Activated naive CD4-positive, alpha-beta T cell treated with anti-CD3 and anti-CD28 coated beads for 36 hours (primary cell): ENCODE measurements at places on chromosomes 1 and 21. TPM values are rescaled to one million over a fixed set of nuclear protein-coding genes. Genes with fewer than 3 reads are reported as not detected.

NMNAT2 gene
- not detected for total RNA-seq

ABCA4 gene
- 0.10 TPM for total RNA-seq

PAFAH2 gene
- 4.7 TPM for total RNA-seq

PLPPR4 gene
- total RNA-seq: not detected

HSPB7 gene
- not detected for total RNA-seq

KIF17 gene
- total RNA-seq: not detected

HES2 gene
- total RNA-seq: 0.14 TPM

- DNase-seq: no peak
Observed at GRCh38 chr1:112698366-112699310, 8.3 kb downstream of the RHOC start.

DNA sequence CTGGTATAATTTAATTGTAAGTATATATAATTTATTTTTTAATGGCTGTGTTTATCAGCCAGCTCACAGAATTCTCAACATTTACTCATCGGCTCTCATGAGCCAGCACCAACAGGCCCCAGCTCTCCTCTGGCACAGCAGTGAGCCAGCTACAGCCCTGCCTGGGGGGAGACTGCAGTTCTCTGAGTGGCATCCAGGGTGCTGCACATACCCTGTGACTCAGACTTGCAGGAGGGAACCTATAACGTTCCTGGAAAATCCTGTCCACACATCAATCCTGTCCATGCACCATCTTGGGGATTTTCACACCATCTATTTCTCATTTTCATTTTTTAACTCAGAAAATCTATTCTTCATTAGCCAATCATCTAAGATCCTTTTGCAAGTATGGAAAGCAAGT, 36.5 kb downstream of the FHAD1 start:
- DNase-seq: no peak

DNA sequence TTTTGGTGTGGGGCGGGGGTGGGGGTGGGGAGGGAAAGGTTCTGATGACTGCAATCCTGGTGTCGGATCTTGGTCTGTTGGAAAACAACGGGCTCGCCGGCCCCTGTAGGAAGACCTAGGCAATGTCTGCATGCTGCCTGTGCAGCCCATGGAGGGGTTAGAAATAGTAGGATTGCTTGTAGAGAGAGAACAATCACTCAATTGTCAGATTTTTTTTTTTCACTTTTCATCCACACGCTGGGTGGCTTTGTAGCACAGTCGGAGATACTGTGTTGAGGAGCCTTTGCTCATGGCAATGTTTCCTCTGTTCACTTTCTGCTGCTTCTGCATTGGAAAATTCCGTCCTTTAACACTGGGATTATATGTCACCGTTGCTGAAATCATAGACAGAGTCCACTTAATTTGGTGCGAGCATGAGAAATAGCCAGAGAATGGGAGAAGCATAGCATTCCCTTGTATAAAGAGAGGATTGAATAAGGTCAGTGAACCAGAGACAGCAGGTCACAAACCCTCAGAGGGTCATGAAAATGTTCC, 107.5 kb downstream of the MRPS6 start:
- DNase-seq: no peak

GRCh38 chr1:200265881-200266280, 144.0 kb downstream of the ZNF281 start:
- DNase-seq: no peak

DNA sequence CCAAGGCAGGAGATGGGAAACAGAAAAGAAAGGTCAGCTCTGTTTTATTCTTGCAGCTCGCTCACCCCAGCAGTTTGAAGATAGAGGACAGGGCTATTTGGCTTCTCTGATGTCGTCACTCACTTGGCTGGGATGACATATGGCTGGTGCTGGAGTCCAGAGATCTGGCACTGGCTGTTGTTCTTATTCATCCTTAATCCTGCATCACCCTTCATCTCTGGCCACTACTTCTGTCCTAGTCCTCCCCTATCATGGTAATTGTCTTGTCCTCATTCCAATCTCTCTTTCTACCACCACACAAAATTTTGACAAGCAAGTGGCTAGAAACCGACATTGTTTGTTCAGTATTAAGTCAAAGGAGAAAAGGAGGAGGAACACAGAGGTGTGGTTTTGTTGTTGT, 103.8 kb upstream of the PDE4B start:
- no peak for DNase-seq

DNA sequence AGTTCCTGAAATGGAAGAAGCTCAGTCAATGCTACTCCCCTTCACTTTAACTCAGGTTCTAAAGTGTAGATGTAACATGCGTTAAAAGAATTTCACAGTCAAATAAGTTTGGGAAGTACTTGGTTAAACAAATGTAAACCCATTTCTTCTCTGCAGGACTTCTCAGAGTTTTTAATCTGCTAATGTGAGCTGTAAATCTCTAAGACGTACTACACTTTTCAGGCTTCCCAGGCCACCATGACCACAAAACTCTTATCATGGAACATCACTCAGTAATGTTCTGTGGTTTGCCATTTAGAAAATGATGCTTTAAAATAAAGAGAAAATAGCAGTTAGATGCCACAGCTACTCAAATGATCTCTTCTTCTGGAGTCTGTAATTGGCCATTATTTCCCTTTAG, 104.3 kb downstream of the HHIPL2 start:
- DNase-seq: no peak

- DNase-seq: no peak
Observed at GRCh38 chr1:162094271-162094670, 24.8 kb downstream of the NOS1AP start.
